Activated T-helper 9 cell treated with anti-CD3 and anti-CD28 coated beads, Interleukin-2, amount 50 U/mL, for 16 hours (primary cell): ENCODE measurements at places on chromosomes 1 and 21.

GRCh38 chr1:53558739-53559315 lies 99.6 kb downstream of the DMRTB1 start:
- DNase-seq, result no peak

DNA sequence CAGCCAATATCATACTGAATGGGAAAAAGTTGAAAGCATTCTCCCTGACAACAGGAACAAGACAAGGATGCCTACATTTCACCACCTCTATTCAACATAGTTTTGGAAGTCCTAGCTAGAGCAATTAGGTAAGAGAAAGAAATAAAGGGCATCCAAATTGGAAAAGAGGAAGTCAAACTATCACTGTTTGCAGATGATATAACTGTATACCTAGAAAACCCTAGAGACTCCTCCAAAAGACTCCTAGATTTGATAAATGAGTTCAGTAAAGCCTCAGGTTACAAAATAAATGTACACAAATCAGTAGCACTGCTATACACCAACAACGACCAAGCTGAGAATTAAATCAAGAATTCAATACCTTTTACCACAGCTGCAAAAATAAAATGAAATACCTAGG lies 171.3 kb upstream of the HP1BP3 start:
- DNase-seq, result no peak

DNA sequence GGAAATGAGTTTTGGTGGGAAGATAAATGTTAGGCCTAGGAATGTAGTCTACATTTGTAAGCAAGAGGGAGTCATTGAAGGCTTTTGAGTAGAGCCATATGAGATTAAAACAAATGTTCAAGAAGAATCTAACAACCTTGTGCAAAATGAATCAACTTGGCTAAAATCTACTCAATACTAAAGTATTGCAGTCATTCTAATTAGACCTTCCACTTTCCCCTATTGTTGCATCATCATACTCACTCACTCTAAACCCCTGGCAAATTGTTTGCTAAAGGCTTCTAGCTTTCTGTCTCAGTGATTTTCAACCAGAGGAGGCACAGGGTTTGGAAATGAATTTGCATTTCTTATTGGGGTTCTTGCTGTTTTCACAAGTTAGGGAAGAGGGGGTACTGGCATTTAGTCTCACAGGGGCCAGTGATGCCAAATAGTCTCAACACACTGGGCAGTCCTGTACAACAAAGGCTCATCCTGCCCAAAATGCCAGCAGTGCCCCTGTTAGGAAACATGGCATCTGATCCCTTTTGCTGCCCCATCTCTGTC lies 85.3 kb downstream of the SEC16B start:
- DNase-seq, result no peak

DNA sequence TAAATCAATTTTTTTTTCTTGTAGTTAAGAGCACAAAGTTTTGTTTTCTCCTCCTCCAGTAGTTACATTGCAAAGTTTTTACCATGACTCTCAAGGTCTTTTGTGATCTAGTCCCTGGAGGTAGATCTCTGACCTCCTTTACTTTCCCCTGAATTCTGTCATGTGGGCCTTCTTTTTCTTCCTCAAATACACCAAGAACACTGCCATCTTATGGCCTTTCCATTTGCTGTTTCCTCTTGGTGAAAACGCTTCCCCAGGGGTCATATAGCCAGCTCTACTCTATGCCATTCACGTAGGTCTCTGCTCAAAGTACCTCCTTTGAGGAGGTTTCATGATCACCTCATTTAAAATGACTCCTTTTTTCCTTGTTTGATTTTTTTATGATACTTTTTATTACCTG lies 2.7 kb downstream of the DDX20 start:
- no peak for DNase-seq

DNA sequence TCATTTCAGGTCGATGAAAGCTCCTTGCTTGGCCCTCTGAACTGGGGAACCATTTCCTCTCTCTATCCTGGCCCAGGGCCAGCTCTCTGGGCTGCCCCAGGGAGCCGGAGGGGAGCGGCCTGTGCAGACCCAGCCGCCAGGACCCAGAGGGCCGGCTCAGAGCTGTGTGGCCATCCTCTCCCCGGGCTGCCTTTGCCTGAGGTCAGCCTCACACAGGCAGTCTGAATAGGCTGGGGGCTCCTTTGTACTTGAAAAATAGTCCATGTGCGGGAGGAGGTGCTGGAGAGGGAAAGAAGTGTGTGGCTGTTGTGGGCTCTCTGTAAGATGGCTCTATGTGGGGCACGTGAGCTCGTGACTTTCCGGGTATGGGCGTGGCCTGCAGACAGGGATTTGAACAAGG lies 275.1 kb upstream of the VAMP3 start:
- no peak for DNase-seq

GRCh38 chr1:26009796-26010447 lies 11.7 kb upstream of the EXTL1 start:
- no peak for DNase-seq

- no peak for DNase-seq
These were observed 4.7 kb downstream of the SLC35E2B start for GRCh38 chr1:1687846-1688245.

DNA sequence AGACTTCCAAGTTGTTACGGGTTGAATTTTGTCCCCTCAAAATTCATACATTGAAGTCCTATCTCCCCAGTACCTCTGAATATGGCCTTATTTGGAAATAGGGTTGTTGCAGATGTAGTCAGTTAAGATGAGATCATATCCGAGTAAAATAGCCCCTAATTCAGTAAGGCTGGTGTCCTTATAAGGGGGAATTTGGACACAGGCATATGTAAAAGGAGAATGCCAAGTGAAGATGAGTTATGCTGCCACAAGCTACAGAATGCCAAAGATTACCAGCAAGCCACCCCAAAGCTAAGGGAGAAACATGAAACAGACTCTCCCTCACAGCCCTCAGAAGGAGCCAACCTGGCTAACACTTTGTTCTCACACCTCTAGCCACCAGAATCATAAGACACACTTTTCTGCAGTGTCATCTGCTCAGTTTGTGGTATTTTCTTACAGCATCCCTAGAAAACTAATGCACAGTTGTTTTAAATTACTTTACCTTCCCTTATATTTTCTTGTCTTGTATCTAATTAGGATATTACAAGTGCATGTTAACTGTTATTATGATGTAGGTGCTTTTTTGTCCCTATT lies 43.3 kb upstream of the PRDX6 start:
- DNase-seq, result no peak

- no peak for DNase-seq
These were observed 92.0 kb upstream of the PRMT6 start for GRCh38 chr1:106964495-106964894.

DNA sequence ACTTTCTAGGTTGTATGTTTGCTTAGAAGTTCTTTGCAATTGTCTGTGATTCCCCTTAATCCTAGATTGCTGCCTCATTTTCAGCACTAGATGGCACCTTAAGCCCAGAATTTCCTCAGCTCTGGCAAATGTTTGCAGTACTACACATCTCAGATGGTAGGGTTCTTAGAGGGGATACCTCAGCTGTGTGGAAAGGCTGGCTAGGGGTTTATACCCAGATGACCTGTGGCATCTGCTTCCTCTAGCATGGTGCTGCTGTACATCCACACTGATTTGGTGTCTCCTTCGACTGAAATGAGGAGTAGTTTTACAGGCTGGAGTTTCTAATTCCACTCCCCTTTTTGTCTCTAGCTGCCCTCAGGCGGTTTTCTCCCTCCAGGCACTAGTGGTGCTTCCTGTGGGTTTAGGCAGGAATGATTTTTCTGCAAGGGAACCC lies 23.5 kb downstream of the ASB17 start:
- DNase-seq, result no peak

- no peak for DNase-seq
These were observed 59.8 kb downstream of the GNG12 start for GRCh38 chr1:67773462-67773861.

DNA sequence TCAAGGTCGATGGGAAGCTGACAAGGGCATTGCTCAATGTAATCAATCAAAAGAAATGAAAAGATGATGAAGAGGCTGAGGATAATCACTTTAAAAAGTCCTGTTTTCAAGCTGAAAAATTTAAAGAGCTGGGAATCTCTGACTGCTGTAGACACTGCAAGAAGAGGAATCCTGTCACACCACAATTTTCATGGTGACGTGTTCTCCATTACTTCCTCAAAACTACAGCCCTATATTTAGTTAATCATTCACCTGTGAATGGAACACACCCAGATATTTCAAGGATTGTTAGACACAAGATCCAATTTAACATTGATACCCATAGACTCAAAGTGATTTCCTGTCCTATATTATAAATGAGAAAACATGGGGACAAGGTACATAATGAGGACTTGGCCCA lies 1048.3 kb downstream of the AMY1C start:
- DNase-seq, result no peak

DNA sequence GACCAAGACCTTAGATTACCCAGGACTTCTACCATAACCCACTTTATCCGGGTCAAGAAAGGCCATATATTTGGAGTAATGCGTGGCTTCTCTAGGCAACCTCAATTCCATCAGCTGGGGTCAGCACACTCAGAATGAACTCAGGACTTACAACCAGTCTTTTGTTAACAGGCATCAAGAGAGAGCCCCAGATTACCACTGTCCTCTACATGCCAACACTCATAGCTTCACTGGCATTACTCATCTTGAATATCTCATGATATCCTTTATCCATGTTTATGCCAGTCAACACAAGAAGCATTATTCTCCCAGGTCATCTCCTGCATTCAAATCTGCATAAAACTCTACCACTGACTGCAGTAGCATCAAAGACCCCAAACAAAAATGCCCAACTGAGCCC lies 6.6 kb upstream of the FCGR2A start:
- no peak for DNase-seq

DNA sequence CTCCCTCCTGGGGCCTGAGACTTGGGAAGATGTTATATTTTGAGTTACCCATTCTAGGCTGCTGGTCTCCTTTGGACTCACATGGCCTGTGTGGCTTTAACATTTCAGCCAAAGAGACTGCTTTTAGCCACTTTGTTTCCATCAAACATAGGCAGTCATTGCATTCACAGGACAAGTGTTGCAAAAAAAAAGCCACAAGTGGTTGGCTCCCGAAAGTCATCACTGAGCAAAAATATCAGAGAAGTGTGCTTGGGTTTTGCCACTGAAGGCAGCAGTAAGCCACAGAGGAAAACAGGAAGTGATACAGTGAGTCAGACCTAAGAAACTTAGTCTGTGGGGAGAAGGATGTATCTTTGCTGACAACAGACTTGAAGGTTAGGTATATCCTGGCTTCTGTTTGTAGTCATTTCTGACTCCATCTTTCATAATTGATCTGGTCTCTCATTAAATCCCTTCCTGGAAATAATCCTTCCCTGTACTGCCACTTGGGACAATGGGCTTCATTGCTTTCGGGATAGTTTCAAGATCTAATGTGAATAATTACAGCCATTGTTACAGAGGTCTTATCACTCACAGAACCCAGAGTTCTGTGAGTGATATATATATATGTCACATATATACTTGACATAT lies 80.9 kb downstream of the COLGALT2 start:
- peak; percentile 9 for DNase-seq

DNA sequence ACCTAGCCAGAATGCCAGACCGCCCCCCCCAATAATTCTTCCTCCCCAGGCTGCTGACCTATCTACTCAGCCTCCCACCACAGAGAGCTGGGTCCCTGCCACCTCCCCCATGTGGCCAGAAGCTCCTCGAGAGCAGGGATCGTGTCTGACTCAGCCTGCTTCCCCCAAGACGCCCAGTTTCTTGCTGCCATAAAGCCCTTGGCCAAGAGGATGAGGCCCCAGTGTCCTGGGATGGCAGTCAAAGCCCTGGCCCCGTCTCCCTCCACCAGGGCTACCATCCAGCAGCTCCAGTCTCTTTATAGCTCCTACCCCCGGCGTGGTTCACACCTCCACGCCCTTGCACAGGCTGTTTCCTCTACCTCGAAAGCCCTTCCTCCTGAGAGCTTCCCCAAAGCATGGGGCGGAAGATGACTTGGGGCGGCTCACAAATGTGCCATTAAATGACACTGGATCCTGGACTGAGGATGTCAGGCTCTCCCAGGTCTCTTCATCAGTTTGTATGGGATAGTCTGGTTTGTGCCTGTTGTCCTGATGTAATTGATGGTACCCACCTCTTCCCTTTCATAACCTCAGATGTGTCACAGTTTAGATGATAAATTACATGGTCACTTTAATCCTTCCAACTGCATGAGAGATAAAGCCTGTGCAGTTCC lies 13.2 kb downstream of the ADGRB2 start:
- DNase-seq, result no peak

GRCh38 chr1:19936061-19936750 lies 12.8 kb upstream of the PLA2G2E start:
- DNase-seq, result no peak

GRCh38 chr1:39900662-39901463 lies 854 bp downstream of the MYCL start:
- DNase-seq, result no peak

DNA sequence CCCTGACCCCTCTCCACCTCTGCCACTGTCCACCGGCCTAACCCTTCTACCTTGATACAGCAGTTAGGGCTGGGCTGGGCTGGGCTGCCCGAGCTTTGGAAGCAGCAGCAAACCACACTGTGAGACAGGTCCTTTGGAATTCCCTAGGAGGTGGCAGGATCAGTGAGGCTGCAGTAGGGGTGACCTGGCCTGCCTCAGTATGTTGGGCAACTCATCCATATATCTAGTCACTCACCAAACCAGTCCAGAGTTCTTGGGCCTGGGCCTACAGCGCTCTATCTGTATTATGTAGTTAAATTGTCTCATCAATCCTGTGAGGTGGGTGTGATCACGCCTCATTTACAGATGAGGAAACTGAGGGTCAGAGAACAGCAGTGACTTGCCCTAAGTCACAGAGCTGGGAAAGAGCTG lies 13.3 kb upstream of the SYNC start:
- DNase-seq, result no peak

DNA sequence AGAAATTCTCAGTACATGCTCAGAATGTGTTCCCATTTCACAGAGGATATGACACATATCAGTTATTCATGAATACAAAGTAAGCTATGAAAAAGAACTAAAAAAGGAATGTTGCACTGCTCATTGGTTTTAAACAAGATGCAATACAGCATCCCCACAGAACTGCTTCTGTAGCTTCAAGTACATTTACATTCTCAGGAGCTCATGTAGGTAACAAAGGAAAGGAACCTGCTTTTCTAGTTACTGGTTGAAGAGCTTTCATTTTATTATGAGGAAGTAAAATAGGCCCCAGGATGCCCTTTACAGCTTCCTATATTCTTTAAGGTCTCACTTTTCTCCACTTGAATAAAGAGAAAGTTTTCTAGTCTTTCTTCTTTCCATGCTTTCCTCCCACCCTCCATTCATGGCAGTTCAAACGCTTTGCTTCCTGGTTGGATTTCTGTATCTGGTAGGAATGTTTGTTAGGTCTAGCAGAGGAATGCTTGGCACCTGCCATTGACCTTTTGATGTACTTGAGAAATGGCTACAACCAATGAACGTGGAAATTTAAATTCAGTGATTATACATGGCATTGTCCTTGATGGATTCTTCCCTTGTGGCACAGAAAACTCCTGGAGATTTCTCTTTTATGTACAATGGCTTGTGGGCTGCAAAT lies 27.1 kb upstream of the KCNK2 start:
- DNase-seq, result no peak

- no peak for DNase-seq
These were observed 255.1 kb upstream of the RAB4A start for GRCh38 chr1:229015806-229016205.
